ENCODE measurements at places on chromosomes 1 and 21. TPM values are rescaled to one million over a fixed set of nuclear protein-coding genes. Genes with fewer than 3 reads are reported as not detected.

DNA sequence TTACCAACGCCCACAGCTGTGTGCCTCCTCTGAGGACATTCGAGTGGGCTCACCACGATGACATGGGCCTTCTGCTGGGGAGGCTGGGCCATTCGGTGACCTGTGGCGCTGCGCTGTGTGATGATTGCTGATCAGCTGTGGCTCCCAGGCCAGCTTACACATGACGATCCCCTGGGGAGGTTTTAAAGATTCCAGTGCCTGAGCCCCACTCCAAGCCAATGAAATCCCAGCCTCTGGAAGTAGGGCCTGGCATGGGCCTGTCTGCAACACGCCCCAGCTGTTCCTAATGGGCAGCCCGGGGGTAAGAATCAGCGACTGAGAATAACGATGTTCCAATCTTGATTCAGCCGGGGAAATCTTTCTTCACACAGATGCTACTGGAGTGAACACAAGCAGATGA, 153.7 kb downstream of the KCNJ6 start:
- H3K4me3 ChIP-seq, result no peak overlapping the region
- no peaks in the 10 kb centered on the region for H3K36me3 ChIP-seq
- H3K4me1 ChIP-seq, result no peaks in the 10 kb centered on the region
- H3K27ac ChIP-seq, result no peak overlapping the region
- H3K27me3 ChIP-seq, result peaks cover 30% of the 10 kb centered on the region

DNA sequence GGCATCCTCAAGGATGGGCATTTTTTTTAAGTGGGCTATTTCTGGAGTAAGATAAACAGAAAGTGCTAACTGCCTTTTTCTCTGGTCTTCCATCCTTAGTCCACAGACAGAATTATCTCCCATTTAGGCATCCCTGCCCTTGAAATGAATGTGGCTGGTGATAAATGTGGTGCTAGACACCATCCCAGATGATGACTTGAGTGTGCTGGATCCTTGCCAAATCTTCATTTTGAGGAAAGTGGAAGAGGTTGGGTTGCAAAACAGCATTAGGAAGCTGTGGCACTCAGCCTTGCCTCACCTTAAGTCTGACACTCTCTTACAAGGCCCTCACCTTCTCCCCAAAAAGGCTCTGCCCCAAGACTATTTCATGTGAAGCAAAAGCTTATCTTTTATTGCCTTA, 19.2 kb downstream of the MAB21L3 start:
- no peaks in the 10 kb centered on the region for H3K36me3 ChIP-seq
- DNase-seq, result no peak
- no peaks in the 10 kb centered on the region for H3K27me3 ChIP-seq

Gene GREM2
- not detected for total RNA-seq

DNA sequence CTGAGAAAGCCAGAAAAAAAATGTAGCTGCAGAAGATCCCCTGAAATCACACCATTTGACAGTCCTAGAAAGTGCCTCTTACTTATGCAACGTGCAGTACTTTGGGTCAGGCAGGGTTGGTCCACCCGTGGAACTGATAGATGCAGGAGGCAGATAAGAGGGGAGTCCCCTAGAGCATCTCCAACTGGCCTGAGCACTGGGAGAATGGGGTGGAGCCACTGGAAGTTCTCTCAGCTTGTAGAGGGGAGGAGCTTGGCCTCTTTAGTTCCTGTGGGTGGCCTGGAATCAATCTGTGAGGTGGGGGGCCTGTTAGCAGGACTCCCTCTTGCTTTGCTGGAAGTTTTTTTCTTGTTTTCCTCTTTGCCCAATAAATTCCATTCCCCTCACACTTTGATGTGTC, 335.7 kb upstream of the NCAM2 start:
- no peaks in the 10 kb centered on the region for H3K4me1 ChIP-seq
- no peak overlapping the region for H3K4me3 ChIP-seq
- no peaks in the 10 kb centered on the region for H3K27me3 ChIP-seq
- H3K27ac ChIP-seq, result no peak overlapping the region
- DNase-seq, result no peak

- no peak overlapping the region for H3K4me3 ChIP-seq
- no peaks in the 10 kb centered on the region for H3K27me3 ChIP-seq
- no peak overlapping the region for H3K27ac ChIP-seq
- H3K4me1 ChIP-seq, result peaks cover 19% of the 10 kb centered on the region
- DNase-seq, result no peak
Measured at GRCh38 chr1:201503397-201504176, 3.3 kb downstream of the CSRP1 start.

- no peaks in the 10 kb centered on the region for H3K4me1 ChIP-seq
- DNase-seq, result no peak
- H3K27me3 ChIP-seq, result no peaks in the 10 kb centered on the region
Measured at GRCh38 chr1:43908858-43909257, 24.7 kb upstream of the ARTN start.

DNA sequence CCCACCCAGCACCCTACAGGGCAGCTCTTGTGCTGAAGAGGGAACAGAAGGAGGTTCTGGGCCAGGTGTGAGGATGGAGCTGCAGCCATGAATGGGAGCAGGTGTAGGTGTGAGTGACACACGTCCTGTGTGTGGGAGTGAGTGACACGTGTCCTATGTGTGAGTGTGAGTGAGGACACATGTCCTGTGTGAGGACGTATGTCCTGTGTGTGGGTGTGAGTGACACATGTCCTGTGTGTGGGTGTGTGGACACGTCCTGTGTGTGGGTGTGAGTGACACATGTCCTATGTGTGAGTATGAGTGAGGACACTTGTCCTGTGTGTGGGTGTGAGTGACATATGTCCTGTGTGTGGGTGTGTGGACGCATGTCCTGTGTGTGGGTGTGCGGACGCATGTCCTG, 26.4 kb downstream of the MEGF6 start:
- H3K27me3 ChIP-seq, result no peaks in the 10 kb centered on the region
- H3K27ac ChIP-seq, result no peak overlapping the region
- H3K4me1 ChIP-seq, result no peaks in the 10 kb centered on the region
- H3K4me3 ChIP-seq, result no peak overlapping the region
- no peaks in the 10 kb centered on the region for H3K36me3 ChIP-seq
- DNase-seq, result no peak

- H3K4me1 ChIP-seq, result no peaks in the 10 kb centered on the region
Measured at GRCh38 chr1:236161230-236161629, 18.9 kb downstream of the GPR137B start.

DNA sequence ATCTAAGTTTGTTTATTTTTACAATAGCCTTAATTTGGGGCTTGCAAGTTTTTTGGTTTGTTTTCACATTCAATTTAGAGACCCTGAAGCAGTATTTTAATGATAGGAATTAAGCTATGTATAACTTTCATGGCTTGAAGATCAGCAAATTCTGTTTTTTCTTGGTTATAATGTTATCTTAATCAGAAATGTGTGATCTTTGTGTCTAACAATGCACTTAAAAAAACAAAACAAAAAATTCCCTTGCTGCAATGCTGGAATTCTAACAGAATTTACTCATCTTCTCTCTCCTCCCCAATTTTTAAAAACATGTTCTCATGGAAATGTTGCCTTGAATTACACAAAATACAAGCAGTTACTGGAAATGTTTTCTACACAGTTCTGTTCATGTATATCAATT, 113.1 kb downstream of the OLFML2B start:
- H3K4me3 ChIP-seq, result no peak overlapping the region
- H3K27ac ChIP-seq, result no peak overlapping the region
- H3K4me1 ChIP-seq, result no peaks in the 10 kb centered on the region
- H3K27me3 ChIP-seq, result no peaks in the 10 kb centered on the region
- DNase-seq, result no peak

DNA sequence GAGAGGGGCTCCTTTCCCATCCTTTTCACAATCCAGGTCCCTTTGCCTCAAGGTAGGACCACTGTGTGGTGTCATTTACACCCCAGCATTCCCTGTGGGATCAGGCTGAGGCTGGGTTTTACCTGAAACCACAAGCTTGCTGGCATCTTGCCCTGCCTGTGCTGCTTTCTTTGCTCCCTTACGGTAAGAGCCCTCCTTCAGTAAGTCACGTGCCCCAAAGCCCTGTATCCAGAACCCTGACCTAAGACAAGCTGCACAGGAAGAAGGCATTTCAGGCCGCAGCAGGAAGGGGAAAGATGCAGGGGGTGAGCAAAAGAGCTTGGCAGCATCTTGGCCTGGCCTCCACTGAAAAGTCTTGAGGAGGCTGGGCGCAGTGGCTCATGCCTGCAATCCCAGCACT, 58.4 kb downstream of the KLHDC7A start:
- peaks cover 67% of the 10 kb centered on the region for H3K27me3 ChIP-seq
- H3K36me3 ChIP-seq, result no peaks in the 10 kb centered on the region
- no peak for DNase-seq

Gene LORICRIN
- not detected for total RNA-seq

Gene ZNF697
- total RNA-seq, result 3.6 TPM

Gene PCP4
- total RNA-seq, result not detected

DNA sequence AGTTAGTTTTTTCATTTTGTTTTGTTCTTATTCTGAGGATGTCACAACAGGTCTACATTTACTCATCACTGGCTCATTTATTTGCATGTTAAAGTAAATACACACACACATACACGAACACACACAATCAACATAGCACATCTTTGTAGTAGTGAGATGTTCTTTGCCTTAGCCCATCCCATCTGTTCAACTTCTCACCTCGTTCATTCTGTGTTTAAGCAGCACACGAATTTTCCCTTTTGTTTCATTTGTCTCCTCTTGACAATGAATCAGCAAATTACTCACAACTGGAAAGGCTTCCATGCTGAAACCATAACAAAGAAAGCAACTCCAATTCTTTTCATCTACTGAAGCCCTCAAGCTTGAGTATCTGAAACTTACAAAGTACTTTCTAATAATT, 133.3 kb upstream of the CHRM3 start:
- H3K27ac ChIP-seq, result no peak overlapping the region
- H3K36me3 ChIP-seq, result no peaks in the 10 kb centered on the region
- no peak overlapping the region for H3K4me3 ChIP-seq
- H3K4me1 ChIP-seq, result no peaks in the 10 kb centered on the region
- no peak for DNase-seq
- H3K27me3 ChIP-seq, result no peaks in the 10 kb centered on the region

GRCh38 chr1:110243574-110243973, 33.5 kb downstream of the KCNC4 start:
- no peaks in the 10 kb centered on the region for H3K27me3 ChIP-seq
- no peaks in the 10 kb centered on the region for H3K36me3 ChIP-seq
- no peak overlapping the region for H3K4me3 ChIP-seq
- no peaks in the 10 kb centered on the region for H3K4me1 ChIP-seq

- no peak for DNase-seq
- peaks cover 64% of the 10 kb centered on the region for H3K27me3 ChIP-seq
- H3K27ac ChIP-seq, result no peak overlapping the region
- H3K4me1 ChIP-seq, result no peaks in the 10 kb centered on the region
- no peak overlapping the region for H3K4me3 ChIP-seq
Measured at GRCh38 chr1:3061981-3062615, 6.9 kb upstream of the PRDM16 start.

GRCh38 chr1:153251988-153252387, 7.5 kb upstream of the LORICRIN start:
- H3K4me1 ChIP-seq, result no peaks in the 10 kb centered on the region
- H3K4me3 ChIP-seq, result no peak overlapping the region
- peaks cover 17% of the 10 kb centered on the region for H3K27me3 ChIP-seq
- DNase-seq, result no peak

Gene RHOU
- not detected for total RNA-seq

- H3K4me3 ChIP-seq, result no peak overlapping the region
- no peaks in the 10 kb centered on the region for H3K36me3 ChIP-seq
- DNase-seq, result no peak
Measured at GRCh38 chr21:45499970-45500577, 42.2 kb downstream of the SLC19A1 start.

Gene GADD45A
- total RNA-seq, result 63.6 TPM

DNA sequence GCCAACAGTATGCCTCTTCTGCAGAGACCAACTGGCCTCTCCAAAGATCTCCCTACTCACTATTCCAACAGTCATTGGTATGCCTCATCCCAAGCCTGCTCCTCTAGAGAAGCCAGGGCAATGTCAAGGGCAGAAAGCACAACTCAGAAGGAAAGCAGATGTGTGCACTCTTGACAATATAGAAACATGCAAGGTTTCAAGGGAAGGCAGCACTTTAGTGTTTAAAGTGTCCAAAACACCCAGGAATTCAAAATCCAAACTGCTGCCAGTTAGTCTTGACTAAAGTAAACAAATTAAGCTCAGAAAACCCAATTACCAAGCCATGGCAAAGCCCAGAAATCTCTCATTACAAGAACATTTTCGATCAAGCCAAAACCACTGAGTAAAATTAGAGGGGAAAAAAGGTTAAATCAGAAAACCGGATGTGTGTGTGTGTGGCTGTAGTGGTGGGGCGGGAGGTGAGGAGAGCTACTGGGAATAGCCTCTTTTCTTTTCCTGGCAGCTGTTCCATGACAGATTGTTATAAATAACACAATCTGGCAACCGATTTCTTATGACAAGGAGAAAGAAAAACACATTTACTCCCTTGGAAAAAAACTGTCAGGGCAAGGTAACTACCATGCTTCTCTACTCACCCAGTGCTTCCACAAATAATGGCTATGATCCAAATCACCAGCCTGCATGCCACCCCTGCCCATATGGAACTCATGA, 39.2 kb downstream of the EIF2B3 start:
- H3K27me3 ChIP-seq, result no peaks in the 10 kb centered on the region
- H3K4me1 ChIP-seq, result no peaks in the 10 kb centered on the region
- H3K4me3 ChIP-seq, result no peak overlapping the region
- DNase-seq, result no peak
- H3K36me3 ChIP-seq, result no peaks in the 10 kb centered on the region
- no peak overlapping the region for H3K27ac ChIP-seq

DNA sequence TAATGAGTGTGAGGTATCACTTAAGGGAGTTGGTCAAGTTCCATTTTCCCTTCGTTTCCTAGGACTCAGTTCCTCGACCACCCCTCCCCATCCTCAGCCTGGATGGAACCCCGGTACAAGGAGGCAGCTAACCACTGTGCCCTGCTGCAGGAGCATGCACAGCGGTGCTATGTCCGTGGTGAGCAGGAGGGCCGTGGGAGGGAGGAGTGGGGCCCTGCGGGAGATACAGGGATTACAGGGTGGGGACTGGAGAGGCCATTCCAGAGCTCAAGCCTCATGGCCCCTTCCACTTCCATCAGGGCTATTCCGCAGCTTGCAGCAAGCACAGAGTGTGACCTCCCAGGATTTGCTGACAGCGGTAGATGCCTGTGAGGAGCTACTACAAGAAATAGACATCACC, 25.8 kb downstream of the HYI start:
- no peak for DNase-seq
- no peak overlapping the region for H3K27ac ChIP-seq
- H3K4me3 ChIP-seq, result no peak overlapping the region
- no peaks in the 10 kb centered on the region for H3K27me3 ChIP-seq
- peaks cover 14% of the 10 kb centered on the region for H3K4me1 ChIP-seq

Gene NPPB
- not detected for total RNA-seq
